Stimulated activated CD8-positive, alpha-beta memory T cell treated with anti-CD3 and anti-CD28 coated beads, Interleukin-7, amount 100 ng/mL, for 1 hour (primary cell): ENCODE measurements at places on chromosomes 4 and X.

GRCh38 chrX:33285550-33285949, 74.2 kb upstream of the DMD start:
- no peak for DNase-seq

GRCh38 chr4:5979981-5980380, 38.2 kb downstream of the C4orf50 start:
- no peak for DNase-seq

DNA sequence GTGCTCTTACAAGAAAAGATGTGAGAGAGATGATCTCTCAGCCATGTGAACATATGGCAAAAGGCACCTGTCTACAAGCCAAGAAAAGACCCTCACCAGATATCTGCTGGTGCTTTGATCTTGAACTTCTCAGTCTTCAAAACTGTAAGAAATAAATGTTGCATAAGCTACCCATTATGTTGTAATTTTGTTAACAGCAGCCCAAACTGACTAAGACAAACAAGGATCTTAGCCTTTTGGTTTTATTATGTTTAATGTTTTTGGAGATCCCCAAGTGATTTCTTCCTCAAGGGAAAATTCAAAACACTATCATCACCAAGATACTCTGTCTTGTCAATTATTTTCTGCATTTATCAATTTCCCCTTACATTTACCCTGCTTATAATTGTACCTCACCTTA, 21.8 kb upstream of the CCNI start:
- DNase-seq = no peak

- no peak for DNase-seq
Measured at GRCh38 chr4:76250962-76251361, 559 bp upstream of the FAM47E start.

GRCh38 chrX:131617182-131617581, 73.3 kb downstream of the OR13H1 start:
- DNase-seq = no peak

DNA sequence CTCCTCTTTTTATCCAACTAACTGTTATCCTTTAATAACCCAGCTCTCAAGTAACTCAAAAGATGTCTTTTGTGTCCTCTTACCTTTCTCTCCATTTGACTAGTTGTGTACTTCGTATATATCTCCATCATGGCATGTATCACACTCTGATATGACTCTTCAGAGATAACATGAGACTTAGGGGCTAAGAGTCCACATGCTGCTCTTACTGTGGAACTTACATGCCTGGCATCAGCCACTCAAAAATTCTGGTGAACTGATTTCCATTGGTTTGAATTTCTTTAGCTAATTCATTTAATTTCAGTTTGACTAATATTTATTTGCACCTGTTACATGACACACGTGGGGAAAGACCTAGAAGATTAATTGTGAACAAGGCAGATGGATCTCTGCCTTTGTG, 317.3 kb downstream of the HS3ST1 start:
- no peak for DNase-seq
